ENCODE measurements at places on chromosomes 7 and 10.

- no peak for DNase-seq
Measured at GRCh38 chr10:82402906-82403401, 528.0 kb downstream of the NRG3 start.

- no peak for DNase-seq
Measured at GRCh38 chr7:108009873-108010272, 6.9 kb upstream of the LAMB1 start.

- DNase-seq = no peak
Measured at GRCh38 chr7:116395141-116395791, 104.3 kb upstream of the CAV2 start.

DNA sequence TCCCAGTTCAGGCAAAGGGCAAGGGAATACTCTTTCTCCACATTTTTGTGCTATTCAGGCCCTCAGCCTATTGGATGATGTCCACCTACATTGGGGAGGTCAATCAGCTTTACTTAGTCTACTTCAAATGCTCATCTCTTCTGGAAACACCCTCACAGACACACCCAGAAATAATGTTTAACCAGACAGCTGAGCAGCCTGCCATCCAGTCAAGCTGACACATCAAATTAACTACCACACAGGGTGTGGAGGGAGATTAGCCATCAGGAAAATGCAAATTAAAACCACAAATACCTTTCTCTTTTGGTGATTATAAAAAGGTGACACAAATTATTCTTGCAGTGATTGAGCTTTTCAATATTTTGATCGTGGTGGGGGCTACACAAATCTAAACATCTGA, 74.7 kb upstream of the FZD8 start:
- DNase-seq = no peak

- DNase-seq = no peak
Measured at GRCh38 chr10:4609251-4609650, 216.8 kb upstream of the AKR1E2 start.

DNA sequence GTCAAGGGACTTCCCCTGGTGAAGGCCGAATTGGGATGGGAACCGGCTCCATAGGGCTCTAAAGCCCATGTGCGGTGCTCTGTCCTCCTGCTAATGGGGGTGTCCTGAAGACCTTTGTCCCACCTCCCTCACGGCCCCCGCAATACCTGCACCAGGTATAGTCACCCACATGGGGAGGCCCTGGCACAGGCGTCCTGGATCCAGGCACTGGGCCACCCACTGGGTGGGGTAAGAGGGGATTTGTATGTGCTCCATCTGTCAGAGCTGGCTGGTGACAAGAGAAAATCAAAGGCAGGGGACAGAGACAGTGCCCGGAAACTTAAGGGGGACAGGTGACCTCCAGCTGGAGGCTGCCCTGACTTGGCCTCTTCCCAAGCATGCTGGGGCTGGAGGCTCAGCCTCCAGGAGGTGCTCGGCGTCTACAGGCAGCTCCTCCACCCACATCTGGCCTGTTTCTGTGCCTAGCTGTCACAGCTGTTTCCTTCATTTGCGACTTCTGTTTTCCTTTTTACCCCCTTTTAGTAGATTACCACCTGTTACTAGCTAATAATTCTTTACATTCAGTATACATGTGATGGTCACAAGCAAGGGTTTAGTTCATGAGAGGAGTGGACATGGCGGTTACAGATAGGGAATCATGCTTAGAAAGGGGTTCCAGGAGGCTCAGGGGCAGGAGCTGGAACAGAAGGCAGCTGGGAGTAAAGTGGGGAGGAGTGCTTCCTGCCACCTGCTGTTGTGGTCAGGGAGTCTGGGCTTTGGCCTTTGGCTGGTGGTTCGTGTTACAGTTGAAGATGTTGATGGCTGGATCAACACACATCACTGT, 2.3 kb upstream of the CUZD1 start:
- DNase-seq = no peak

- DNase-seq = no peak
Measured at GRCh38 chr10:79161557-79161956, 92.8 kb downstream of the ZMIZ1 start.

DNA sequence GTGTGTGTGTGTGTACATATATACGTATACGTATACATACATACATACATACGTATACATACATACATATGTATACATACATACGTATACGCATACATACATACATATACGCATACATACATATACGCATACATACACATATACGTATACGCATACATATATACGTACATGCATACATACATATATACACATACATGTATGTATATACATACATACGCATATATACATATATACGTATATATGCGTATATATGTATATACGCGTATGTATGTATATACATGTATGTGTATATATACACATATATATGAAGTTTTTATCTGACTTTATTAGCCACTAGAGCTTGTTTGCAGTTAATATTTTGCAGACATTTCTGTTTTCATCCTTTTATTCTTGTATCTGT, 63.3 kb downstream of the TBC1D12 start:
- DNase-seq = no peak

GRCh38 chr7:98088109-98088508, 18.6 kb upstream of the LMTK2 start:
- no peak for DNase-seq

DNA sequence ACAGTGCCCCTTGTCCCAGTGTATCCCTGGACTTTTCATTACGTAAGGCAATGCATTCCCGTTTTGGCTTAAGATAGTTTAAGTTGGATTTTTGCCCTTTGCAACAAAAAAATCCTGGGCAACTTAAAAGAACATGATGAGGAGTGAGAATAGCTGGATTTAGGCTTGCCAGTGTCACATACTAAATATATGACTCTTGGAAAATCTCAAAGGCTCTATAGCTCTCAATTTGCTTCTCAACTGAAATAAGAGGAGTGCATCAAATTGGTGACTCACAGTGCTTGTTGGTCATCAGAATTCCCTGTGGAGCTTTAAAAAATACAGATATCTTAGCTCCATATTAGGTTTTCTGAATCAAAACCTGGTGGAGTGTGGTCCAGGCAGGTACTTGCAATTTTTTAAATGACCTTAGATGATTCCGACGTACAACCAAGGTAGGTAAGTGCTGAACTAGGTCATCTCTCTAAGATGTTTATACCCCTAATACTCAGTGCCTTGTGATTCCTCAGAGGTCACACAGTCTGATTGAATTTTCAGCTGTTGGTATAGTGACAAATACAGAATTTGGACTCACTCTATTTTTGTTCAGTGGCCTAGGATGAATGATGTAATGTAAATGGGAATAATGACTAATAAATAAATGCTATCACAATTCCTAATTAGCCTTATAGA, 33.9 kb upstream of the ORC5 start:
- DNase-seq = no peak

GRCh38 chr7:130957137-130957513, 223.1 kb upstream of the KLF14 start:
- DNase-seq = no peak

- DNase-seq = no peak
Measured at GRCh38 chr10:22611425-22612115, 102.8 kb downstream of the PIP4K2A start.

DNA sequence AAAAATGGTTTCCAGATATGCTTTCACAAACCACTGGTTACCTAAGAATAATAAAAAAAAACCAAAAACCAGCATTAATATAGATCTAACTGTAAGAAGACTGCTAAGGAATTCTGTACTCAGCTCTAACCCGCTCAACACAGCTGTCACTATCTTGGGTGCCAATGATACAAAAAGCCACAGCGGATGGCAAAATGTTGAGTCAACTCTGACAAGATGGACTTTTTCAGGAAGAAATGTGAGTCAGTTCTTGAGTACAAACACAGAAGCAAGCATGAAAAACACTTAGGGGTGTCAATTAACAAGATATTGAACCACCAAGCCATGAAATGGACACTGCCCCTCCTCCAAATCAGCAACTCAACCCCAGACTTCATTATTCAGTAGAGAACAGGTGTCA, 55.0 kb downstream of the CTTNBP2 start:
- no peak for DNase-seq

DNA sequence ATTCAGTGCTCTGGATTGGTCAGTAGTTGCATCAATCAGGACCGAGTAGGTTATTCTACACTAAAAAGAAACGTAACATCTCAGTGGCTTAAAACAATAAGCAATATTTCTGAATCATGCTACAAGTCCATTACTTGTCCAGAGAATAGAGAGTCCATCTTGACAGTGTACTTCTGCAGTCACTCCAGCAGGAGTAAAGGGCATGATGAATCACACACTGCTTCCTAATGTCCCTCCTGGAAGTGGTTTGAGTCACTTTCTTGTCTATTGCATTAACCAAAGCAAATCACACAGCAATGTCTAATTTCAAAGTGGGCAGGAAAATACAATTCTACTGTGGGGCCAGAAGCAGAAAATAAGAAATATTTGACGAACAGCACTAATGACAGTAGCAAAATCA, 124.8 kb downstream of the TSPAN12 start:
- no peak for DNase-seq

DNA sequence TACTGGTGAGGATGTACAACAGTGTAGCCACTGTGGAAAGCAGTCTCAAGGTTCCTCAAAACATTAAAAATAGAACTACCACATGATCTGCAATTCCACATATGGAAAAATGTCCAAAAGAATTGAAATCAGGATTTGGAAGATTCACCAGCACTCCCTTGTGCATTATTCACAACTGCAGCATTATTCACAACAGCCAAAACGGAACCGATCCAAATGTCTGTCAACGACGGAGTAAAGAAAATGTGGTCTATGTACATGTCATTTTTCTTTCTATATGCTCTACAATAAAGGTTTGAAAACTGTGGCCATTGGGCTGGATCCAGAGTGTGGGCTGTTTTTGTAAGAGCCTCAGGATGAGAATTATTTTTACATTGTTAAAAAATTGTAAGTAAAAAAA, 1206.1 kb upstream of the CELF2 start:
- DNase-seq = no peak

DNA sequence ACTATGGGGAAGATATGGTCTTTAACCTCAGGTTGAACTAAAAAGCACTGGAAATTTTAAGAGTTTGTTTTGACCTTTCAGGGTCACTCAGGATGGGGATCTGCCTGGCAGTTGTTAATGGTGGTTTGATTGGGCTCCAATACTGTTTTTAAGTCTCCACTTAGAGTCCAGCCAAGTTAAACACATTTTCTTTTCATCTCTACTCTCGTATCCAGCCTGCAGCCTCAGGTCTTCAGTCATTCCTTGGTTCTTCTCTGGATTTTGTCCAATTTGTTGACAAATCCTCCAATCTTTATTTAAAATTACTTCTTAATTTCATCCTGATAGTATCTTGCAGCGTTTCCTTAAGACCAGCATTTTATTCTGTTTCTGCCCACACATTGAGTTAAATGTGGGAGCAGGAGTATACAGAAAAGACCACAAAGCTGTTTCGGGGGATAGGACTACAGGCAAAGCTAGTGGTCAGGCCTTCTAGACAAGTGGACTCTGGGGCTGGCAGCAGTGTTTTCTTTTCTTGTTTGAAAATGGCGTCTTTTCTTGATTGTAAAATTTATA, 133.2 kb upstream of the INHBA start:
- DNase-seq = no peak

DNA sequence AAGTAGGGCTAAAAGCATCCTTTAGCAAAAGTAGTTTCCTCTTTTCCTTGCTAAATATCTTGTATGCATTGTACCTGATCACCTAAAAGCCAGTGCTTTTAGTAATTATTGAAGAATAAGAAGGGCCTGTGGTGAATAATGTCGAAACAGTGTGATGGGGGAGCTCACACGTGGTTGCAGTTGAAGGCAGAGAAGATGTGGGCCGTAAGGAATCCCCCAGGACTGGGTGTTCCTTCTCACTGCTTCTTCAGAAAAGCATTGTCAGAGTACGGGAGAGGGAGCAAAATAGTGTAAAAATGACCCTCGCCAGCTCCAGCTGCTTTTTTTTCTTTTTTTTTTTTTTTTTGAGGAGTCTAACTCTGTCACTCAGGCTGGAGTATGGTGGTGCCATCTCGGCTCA, 201.1 kb downstream of the NSUN6 start:
- no peak for DNase-seq

DNA sequence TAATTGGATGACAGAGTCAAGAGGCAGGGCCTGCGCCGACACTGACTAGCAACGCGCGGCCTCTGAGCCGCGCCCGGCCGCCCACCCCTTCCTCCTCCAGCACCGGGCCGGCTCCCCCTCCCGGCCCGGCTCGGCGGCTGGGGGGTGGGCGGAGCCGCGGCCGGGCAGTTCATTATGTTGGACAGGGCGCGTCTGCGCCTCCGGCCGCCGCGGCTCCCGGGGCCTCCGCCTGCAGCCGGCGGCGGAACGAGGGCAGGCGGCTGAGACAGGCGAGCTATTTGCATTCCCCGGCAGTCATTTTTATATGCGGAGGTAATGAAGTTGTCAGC, 106.7 kb downstream of the SNX10 start:
- peak; percentile 65 for DNase-seq

GRCh38 chr10:43648095-43648397, 635 bp downstream of the ZNF32 start:
- no peak for DNase-seq

DNA sequence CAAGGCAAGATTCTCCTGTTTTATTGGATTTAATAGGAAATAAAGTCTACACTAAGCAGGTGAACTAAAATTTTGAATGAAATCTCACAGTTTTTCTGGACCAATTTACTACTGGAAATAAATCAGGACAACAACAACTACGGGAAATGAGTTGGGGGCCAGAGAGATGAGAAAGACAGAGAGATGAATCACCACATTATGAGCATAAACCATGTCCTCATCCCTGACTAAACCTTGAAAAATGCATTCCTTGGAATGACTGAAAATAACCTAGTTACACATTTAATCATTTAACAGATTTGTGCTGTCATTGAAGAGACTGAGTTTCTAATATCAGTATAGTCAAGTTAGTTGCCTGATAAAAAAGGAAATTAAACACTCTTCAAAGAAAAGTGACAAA, 608.4 kb upstream of the KCND2 start:
- DNase-seq = no peak
